ENCODE measurements at places on chromosomes 3 and 15.
A peak's percentile ranks its signal among the peaks of the same experiment; 100 is the strongest.

- no peak for DNase-seq
Observed at GRCh38 chr3:44509393-44509921, 32.0 kb upstream of the ZNF445 start.

DNA sequence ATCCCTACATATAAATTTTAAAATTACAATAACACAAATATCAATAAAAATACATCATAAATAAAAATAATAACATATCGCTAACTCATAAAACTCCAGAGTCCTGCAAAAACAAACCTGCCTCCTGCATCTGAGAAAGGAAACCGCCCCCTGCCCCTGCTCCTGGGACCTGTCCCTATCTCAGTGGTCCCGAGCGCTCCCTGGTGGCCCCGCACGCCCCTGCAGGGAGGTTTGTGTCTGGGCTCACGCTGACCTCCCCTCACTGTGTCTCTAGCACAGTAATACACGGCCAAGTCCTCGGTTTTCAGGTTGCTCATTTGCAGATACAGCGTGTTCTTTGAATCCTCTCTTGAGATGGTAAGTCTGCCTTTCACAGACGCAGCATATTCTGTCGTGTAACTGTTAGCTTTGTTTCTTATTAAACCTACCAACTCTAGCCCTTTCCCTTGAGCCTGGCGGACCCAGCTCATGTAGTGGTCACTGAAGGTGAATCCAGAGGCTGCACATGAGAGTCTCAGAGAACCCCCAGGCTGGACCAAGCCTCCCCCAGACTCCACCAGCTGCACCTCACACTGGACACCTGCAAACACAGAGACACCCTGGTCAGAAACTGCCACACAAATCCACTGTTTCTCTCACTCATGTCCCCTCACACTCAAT, 554.1 kb downstream of the GOLGA6L6 start:
- no peak for DNase-seq

DNA sequence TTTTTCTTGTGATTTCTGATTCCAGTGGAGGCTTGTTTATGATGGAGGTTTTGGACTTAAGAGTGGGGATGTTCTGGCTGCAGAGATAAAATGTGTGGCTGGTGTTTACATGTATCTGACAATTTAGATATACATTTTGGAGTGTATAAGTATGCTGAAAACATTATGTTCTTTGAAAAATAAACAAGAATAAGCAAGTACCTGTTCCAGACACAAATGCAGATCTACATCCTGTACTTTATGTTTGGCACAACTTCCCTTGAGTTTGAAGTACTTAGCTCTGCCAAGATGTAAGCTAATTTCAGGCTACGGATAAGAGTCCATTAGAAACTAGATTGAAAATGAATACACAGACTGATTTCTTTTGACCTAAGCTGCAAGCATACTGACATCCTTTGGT, 277.2 kb downstream of the CHST2 start:
- DNase-seq = no peak

DNA sequence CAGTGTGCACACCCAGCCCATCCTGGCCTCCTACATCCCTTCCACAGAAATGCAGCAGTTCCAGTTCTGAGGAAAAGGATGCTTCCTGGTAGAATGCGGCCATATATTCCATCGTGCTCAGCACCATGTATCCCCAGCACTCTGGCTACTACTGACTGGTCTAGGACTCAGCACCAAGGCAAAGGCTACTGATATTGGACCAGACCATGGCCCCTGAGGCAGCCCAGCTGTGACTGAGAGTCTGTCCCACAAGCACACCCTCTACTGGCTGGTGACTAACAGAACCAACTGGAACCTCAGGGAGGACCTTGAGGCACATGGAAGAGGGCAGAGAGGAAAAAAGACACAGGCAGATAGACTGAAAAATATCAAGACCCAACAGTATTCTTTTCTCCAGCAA, 30.0 kb downstream of the TARS3 start:
- no peak for DNase-seq

DNA sequence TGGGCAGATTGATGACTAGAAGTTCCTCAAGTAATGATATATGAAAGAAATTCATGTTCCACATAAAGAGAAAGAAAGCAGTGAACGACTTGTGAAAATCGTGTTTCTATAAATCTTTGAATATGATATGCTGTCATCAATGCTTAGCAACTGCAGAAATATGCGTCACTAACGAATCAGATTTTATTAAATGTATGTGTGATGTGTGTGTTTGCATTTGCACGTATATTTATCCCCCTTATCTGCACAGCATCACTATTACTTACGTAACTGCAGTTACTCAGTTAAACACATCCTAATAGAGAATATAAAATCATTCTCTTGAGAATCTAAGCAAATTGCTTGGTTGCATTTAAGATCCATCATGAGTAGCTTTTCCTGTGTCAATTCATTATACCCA, 468.6 kb downstream of the FGF12 start:
- DNase-seq = no peak

- DNase-seq = no peak
Observed at GRCh38 chr3:11982341-11982941, 21.7 kb upstream of the SYN2 start.

- no peak for DNase-seq
Observed at GRCh38 chr15:71385026-71385425, 269.8 kb downstream of the THSD4 start.

- no peak for DNase-seq
Observed at GRCh38 chr3:59573911-59574310, 524.1 kb upstream of the CFAP20DC start.

GRCh38 chr3:159502986-159503385, 485.6 kb upstream of the IL12A start:
- DNase-seq = no peak

- DNase-seq = peak; percentile 60
Observed at GRCh38 chr15:41558400-41559238, at the start of gene TYRO3. Gene TYRO3 (plus strand): TSS chr15:41559212. CDS start chr15:41559258, 46 bp downstream.

DNA sequence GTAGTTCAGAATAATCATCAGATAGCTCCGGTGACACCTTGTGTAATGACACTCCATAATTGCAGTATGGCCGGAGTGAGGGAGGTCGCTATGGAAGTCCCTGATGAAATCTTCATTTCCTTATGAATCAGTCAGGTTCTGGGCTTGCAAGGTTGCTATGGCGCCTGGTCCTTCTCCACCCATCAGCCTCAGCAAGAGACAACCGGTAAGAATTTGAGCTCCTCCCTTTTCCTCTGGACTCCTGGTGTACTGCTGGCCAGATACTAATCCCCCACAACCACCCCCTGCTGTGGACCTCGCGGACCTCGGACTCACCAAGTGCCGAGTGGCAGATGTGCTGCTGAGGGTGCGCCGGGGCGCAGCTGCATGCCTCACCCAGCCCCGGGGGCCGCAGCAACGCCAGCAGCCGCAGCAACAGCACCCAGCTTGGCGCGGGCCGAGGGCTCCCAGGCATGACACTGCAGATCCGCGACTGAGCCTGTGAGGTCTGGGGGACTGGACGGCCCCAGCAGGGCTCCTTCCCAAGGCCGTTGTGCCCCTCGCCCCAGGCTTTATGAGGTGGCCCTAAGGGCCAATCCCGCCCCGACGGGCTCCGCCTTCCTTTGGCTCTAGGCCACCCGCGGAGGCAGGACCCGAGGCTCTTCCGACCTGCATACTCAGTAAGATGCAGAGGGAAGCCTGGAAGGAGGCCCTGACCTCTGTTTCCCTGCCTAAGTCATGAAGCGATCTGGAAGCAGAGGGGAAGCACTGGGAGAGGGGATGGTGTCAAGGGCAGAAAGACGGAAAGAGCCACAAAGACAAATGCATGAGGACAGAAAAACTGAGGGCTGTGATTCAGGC, at the start of gene TIMP4:
Gene TIMP4 (minus strand): TSS at position 526 of the 840 bp plus-strand sequence. CDS start 72 bp downstream, at position 454.
- no peak for DNase-seq

DNA sequence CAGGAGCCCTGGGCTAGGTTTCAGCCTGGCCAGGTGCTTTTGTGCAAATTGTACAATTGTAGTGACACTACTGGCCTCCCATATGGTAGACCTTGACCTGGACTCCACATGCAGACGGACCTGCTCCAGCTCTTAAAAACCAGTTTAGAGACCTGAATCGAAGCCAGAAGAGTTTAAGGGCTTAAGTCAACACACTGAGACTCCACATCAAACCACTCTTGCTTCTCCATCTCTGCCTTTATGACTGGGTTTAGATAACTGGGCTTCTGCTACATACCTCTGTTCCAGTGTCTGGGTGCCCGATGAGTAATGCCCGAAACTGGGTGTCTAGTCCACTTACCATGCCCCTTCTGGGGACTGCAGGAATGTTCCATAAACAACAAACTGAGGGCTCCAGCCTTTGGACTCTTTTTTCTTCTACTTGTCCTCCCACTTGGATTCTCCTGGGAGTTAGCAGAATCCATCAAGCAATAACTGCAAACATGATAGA, 32.8 kb downstream of the TMEM212 start:
- DNase-seq = no peak

GRCh38 chr15:53982071-53982680, 3.9 kb downstream of the UNC13C start:
- DNase-seq = no peak

DNA sequence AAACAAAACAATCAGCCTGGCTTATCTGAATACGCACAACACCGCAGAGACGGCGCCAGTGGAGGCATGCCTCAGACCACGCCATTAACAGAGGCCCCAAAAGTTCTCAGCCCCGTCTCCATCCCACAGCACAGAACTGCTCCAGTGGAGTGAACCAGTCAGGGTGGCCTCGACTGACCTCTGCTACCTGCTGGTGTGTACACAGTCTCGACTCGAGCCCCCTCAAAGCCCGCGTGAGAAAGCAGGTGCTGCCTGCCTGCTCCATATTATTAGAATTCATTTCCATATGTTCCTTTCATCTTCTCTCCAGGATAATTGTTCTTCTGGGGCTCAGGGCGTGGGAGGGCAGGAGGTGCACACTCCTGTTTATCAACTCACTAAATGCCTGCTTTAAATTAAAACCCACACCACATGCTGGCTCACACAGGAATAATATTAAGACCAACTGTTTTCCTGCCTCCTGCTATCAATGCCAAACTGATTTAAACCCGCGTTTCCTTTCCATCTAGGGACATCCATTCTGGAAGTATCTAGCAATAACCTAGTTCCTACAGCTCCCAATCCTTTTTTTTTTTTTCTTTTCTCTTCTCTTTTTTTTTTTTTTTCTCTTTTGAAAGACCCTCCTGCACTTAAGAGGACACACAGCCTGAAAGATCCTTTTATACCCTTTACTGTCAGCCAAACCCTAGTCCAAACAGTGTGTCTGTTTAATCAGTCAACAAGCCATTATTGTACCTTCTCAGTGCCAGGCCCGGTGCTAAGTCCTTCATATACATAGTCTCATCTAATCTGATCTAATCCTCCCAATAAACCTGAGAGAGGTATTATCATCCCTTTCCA, 101.2 kb downstream of the TLE3 start:
- DNase-seq = no peak

DNA sequence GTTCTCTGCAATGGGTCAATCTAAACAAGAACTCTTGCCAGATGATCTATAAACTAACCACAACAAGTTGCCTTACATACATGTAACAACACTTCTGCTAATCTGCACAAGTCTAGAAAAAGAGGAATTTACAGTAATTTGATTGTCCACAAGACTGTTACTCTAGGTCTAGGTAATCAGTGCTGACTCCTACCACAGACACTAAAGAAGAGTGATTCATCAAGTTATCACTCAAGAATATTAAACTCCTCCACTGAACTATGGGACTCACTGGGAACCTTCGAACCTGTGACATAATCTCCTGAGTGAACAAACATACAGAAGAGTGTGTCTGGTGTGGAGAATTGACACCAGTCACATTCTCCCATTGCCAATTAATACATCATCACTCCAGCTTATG, 138.3 kb downstream of the ANXA2 start:
- DNase-seq = no peak

GRCh38 chr15:78982736-78983135, 37.9 kb upstream of the CTSH start:
- no peak for DNase-seq

- no peak for DNase-seq
Observed at GRCh38 chr3:174126990-174127758, 729.6 kb downstream of the NLGN1 start.

GRCh38 chr15:63072023-63072650, 29.6 kb downstream of the TPM1 start:
- DNase-seq = no peak

DNA sequence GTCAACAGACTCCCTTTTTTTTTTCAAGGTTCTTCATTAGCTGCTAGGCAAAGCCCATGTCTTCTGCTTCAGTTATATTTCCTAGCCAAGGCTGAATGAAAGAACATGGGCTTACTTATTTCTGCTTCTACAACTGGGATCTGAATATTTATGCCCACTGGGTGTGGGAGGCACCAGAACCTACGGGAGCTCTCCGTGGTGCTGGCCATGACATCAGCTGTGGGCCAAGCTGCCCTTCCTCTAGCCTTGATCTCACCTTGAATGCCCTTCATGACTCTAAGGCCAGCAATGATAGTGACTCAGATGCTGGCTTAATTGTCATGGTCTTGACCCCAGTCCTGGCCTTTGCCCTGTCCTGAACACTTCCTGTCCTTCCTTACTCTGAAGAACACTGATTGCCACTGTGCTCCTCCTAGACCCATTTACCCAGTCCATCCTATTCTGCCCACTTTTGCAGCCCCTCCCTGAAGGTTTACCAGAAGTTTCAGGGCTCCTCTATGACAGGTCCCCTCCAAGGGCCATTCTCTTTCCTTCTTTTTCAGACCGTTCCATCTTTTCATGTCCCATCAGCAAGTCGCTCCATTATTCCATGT, 32.8 kb upstream of the PRR20G start:
- DNase-seq = no peak

- no peak for DNase-seq
Observed at GRCh38 chr3:47016934-47017435, 37.5 kb downstream of the NBEAL2 start.

DNA sequence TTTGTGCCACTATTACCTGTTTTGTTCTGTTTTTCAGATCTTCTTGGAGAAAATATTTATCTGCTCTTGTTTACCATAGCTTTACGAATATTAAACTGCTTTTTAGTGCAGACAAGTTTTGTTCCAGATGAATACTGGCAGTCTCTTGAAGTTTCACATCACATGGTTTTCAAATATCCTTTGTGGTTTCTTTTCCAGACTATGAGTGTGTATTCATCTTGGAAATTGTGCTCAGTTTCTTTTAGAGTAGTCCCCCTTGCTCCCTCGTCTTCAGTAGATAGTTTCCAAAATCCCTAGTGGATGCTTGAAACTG, 1.2 kb downstream of the PIGB start:
- DNase-seq = no peak

DNA sequence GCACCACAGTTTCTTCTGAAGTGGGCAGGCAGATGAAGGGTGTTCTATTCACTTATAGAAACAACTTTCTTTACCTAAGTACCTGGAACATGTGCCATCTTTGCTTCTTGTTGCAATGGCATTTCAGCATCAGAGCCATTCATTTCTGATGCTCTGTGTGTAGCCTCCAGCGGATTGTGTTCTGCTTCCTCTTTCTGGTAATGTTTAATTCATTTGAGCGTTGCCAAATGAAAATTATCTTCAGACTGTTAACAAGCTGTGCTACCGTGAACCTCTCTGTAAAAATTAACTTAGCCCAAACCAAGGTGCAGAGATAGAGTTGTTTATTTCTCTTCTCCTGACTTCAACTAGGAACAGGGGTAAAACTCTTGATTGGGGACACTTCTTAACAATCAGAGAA, 302.0 kb downstream of the EDEM1 start:
- DNase-seq = no peak

- no peak for DNase-seq
Observed at GRCh38 chr3:186032321-186032720, 76.6 kb downstream of the ETV5 start.

- peak; percentile 8 for DNase-seq
Observed at GRCh38 chr15:59160880-59161593, 45.6 kb upstream of the LDHAL6B start.

GRCh38 chr15:80660119-80660518, 35.0 kb upstream of the ABHD17C start:
- no peak for DNase-seq

Measured in activated CD4-positive, alpha-beta T cell treated with anti-CD3 and anti-CD28 coated beads for 24 hours (primary cell).